ENCODE measurements at places on chromosomes 5 and 9. TPM values are rescaled to one million over a fixed set of nuclear protein-coding genes. Genes with fewer than 3 reads are reported as not detected.

DNA sequence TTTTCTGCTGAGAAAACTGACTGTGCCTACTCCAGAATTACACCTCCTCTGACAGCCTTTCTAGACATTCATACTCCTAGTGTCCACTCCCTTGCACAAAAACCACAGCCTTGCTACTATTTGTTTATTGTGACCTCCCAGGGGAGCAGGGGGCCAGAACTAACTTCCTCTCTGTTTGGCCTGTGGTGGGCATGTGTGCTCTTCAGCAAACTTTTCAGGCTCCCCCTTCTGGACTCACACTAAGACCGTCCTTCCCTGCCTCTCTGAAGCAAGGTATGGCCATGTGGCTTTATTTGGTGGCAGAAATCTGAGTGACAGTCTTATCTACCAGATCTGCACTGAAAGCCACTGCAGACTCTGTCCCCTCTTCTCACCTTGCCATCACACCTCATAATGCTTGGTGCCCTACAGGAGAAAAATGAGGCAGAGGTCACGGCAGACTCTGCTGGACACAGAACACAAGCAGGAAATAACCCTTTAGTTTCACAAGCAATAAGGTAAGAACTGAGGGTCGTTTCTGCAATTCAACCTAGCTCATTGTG lies 28.2 kb downstream of the LIFR start:
- no peak overlapping the region for H3K4me3 ChIP-seq
- H3K27me3 ChIP-seq = no peaks in the 10 kb centered on the region
- no peak overlapping the region for H3K27ac ChIP-seq
- H3K36me3 ChIP-seq = no peaks in the 10 kb centered on the region
- no peak for DNase-seq

DNA sequence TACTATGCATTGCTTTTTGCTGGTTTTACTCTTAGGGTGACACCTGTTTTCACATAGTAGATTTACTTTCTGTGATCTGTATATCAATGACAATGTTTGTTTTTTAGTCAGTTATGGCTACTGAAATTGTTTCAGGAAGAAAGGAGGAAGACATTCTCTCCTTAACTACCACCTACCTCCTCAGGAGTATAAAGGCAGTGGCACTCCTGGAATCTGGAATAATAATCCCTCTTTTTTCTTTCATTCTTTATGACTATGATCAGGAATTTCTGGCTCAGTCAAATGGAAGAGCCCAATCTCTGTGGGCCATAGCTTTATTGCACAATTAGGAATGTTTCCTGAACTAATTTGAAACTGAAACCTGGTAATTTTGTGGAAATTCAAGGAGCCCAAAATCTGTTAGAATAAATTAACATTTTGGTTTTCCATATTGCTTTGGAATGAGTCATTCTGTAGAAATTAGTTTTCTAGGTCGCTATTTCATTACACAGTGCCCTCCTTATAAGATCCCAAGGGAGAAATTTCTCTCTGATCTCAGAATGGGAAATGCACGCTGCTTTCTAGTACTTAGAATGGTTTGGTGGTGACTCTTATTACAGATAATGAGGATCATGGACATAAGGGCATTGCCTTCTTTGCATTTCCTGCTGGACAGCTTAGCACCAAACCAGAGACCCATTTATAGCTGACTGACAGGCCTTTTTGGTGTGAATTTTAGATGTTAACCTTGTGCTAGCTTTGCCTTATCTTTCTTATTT lies 95.3 kb upstream of the VLDLR start:
- H3K27me3 ChIP-seq = no peaks in the 10 kb centered on the region
- no peak overlapping the region for H3K27ac ChIP-seq
- no peaks in the 10 kb centered on the region for H3K36me3 ChIP-seq

DNA sequence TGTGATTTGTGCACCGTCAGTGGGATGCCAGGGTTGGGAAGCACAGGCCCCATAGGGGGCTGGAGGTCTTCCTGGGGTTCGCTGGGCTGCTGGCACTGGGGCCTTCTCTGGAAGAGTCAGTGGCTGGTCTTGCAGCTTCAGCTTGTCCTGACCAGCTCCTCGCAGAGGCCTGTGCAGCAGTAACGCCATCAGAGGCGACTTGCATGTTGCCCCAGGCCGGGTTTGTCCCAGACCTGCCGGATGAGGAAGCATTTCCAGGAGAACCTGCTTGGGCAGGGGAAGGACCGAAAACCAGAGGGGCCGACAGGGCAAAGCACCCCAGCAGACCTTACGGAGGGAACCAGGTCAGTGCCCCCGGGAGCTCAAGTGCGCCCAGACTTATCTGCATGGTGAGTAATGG lies 54.7 kb upstream of the IRX2 start:
- no peaks in the 10 kb centered on the region for H3K27me3 ChIP-seq
- no peak overlapping the region for H3K4me3 ChIP-seq
- no peaks in the 10 kb centered on the region for H3K36me3 ChIP-seq
- no peak overlapping the region for H3K27ac ChIP-seq
- H3K4me1 ChIP-seq = no peaks in the 10 kb centered on the region

GRCh38 chr9:36193023-36193422 lies 2.3 kb downstream of the CLTA start:
- H3K27me3 ChIP-seq = no peaks in the 10 kb centered on the region
- no peak for DNase-seq
- no peaks in the 10 kb centered on the region for H3K36me3 ChIP-seq
- peaks cover 31% of the 10 kb centered on the region for H3K4me1 ChIP-seq

DNA sequence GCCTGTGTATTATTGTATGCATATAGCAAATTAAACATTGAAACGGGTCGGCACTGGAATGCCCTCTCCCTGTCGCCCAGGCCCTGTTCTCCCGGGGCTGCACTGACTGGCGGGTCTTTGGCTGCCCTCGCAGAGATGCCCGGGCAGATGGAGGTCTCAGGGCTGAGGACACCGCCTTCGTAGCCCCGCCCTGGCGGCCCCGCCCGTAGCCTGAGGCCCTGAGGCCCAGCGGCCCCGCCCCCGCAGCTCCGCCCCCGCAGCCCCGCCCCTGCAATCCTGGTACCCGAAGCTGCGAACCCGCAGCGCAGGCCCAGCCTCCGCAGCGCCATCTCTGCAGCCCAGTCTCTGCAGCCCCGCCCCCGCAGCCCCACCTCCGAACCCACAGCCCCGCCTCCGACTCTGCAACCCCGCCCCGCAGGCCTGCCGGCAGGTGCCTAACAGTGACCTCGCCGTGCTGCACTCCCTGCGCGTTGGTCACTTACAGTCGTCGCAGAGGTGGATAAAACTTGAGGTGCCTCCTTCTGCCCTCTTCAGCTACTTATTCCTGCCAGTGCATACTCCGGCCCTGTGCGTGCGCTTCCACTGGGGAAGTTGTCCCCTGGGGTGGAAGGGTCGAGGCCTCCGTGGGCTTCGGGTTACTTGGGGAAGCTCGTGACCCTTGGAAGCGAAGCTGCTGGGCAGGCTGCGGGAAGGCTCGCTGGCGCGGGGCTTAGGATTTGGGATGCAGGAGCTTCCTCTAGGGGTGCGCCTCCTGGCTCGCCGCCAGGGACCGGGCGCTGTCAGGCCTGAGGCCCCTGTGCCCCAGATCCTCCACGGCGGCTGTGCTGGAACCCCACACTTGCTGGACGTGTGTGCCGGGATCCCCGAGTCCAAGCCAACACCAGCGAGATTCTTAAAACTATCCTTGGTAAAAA lies 72.3 kb downstream of the ICE1 start:
- H3K27me3 ChIP-seq = no peaks in the 10 kb centered on the region

The TRAF1 gene
- 4.0 TPM for total RNA-seq

All from hepatocyte (in vitro differentiated cells).